ENCODE measurements at places on chromosomes 3 and 15. TPM values are rescaled to one million over a fixed set of nuclear protein-coding genes. Genes with fewer than 3 reads are reported as not detected.

- DNase-seq, result no peak
These were observed 55.3 kb downstream of the MEIS2 start for GRCh38 chr15:37044915-37045648.

DNA sequence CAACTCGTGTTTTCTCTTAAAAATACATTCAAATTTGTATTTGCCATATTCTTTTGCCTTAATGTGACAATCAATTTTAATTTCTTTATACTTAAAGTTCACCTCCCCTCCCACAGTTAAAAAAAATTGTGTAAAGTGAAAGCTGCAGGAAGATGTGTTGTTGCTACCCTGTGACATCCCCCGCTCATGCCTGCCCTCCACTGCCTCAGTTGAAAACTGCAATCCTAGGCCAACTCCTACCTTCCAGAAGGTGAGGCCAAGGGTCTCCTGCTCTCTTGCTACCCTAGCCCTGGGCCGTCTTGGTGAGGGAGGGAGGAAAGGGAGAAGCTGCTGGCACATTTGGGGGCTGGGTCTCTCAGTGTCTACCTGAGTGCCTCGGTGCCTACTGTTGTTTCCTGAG is 57.0 kb upstream of the CMTM7 start:
- DNase-seq, result peak; percentile 10

- no peak for DNase-seq
These were observed 6.2 kb downstream of the CCDC9B start for GRCh38 chr15:40334541-40334940.

- DNase-seq, result no peak
These were observed 27.0 kb upstream of the AQP9 start for GRCh38 chr15:58110999-58111717.

DNA sequence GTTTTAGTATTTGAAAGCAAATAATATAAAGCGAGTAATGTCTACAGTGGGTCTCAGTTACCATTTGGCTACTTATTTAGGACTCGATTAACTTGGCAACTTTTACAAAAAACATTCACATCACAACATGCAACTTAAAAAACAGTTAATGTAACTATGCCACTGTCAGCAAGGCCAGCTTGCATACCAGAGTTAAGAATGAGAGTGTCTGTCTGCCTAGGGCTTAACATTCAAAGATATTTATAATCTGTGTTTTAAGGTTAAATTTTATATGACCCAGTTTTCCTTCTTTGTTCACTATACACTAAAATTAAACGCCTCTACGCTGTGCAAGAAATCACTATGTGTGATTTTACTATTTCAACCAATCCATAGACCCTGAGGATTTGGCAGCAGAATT is 5.2 kb upstream of the CDAN1 start:
- DNase-seq, result no peak

- DNase-seq, result peak; percentile 43
These were observed 1.1 kb downstream of the SNRK start for GRCh38 chr3:43287500-43287873.

- DNase-seq, result no peak
These were observed 374.0 kb upstream of the ALCAM start for GRCh38 chr3:104992676-104993075.

DNA sequence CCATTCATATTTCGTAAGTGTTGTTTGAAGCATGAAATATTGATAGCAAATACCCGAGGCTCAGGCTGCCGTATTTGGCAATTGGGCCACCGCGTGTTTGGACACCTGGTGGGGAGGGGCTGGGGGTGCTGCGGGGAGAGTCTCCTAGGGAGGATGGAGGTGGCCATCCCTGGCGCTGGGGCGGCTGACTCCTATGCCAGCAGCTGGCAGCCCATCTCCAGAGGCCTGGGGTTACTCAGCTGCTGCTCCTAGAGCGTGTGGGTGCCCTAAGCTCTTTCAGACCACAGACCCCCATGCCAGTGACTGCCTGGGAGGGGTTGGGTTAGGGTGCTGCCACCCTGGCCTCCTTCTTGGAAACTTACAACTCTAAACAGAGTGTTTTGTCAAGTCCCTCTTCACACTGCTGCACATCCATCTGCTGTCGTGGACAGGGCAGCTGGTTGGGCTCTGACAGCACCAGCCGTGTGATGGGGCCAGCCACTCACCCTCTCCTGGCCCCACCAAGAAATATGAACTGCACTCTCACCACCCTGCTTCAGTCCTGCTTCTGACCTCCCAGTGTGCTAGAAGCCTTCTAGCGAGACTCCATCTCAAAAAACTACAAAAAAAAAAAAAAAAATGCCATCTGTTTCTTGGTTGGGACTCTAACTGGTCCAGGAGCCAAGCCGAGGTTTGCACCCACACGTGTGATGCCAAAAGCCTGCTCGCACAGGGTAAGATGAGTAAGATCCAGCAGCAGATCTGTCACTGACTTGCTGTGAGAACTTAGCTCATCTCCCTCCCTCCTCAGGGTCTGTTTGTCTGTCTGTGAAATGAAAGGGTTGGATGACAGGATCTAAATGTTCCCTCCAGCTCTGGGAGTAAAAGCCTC is 156.2 kb downstream of the MEGF11 start:
- DNase-seq, result no peak

- DNase-seq, result peak; percentile 44
These were observed 10.4 kb downstream of the PTPRG start for GRCh38 chr3:61571516-61572336.

- no peak for DNase-seq
These were observed 15.9 kb downstream of the ZBTB38 start for GRCh38 chr3:141384157-141384556.

GRCh38 chr3:131796111-131796510 is 238.7 kb downstream of the CPNE4 start:
- DNase-seq, result no peak

DNA sequence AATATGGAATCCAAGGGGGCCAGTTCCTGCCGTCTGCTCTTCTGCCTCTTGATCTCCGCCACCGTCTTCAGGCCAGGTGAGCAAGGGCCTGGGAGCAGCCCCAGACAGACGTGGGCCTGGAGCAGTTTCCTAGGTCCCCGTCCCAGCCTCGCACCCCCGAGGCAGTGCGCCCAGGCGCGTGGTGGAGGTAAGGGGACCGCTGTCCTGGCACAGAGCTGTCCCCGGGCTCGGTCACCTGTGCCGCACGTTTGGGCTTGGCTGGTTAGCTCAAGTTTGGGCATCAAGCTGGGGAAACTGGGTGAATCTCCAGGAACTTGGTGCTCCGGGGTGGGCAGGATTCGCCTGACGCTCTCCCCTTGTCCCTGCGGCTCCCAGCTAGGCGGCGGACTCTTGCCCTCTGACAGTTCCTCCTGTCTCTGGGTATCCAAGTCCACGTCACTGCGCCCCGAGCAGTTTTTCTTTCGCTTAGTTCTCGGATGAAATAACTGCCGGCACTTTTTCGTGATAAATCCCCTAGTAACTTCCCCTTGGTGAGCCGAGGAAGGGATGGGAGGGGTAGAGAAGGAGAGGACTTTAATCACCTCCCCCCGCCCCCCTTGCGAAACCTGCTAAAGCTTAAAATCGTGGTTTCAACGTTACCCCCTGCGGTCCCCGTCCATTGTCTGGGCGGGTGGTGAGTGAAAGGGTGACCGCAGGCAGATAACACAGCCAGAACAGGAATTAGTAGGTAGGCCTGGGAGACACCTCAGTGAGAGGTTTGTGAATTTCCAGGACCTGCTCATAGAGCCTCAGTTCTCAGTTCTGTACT is 901 bp downstream of the ALCAM start:
- peak; percentile 79 for DNase-seq

DNA sequence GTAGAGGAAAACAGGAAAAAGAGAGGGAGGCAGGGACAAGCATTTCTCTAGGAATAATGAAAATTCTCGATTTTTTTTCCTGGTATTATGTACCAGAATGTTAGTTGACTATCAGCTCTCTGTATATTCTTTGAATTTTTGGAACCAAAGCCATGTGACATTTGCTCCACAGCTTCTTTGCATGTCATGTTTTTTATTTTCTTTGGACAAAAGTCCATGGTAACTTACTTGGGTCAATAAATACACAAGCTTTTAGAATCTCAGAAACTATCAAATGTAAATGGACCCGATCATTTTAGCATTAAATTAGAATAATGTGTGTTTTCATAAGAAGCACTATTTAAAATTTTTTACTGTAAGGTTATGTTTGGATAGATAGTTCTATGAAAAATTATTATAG is 320.5 kb downstream of the ZIC1 start:
- DNase-seq, result no peak

- no peak for DNase-seq
These were observed 303.2 kb upstream of the SOX14 start for GRCh38 chr3:137460944-137461343.

- no peak for DNase-seq
These were observed 69.3 kb downstream of the CLSTN2 start for GRCh38 chr3:140004271-140004670.

- DNase-seq, result no peak
These were observed 121.9 kb downstream of the CACNA1D start for GRCh38 chr3:53616321-53616720.

DNA sequence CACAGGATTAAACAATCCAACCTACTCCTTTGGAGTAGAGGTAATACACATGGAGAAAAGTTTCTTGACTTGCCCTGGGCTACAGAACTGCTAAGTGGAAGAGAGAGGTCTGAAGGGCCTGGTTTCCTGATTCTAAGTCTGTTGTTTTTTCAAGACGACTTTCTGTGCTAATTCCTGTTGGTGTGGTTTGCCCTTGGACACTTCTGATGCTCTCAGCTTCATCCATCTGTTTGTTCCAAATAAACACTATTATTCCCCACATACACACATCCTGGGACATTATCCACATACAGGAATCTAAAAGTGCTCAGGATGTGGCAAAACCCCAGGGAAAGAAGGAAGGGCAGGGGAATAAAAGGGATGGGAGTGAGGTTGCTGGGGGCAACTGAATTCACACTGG is 393.5 kb upstream of the TBL1XR1 start:
- no peak for DNase-seq

- no peak for DNase-seq
These were observed 356.1 kb upstream of the GRM7 start for GRCh38 chr3:6504834-6505233.

DNA sequence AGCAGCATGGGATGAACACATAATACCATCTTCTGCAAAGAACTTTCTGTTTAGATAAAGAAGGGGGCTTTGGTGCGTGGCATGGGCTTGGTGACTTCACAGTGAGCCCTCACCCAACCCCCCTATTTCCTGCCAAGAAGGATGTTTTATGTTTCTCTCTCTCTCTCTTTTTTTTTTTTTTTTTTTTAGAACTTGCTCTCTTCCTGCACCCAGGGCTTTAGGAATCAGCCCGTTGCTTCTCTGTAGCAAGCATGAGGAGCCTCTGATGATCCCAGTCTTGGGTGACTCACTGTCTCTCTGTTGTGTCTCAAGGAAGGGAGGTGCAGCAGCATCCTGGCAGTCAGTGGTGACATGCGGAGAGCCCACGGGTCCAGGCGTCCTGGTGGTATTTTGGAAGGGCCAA is 49.1 kb downstream of the CCK start:
- DNase-seq, result peak; percentile 50

GRCh38 chr3:152172460-152172859 is 96.3 kb upstream of the MBNL1 start:
- no peak for DNase-seq

- DNase-seq, result peak; percentile 62
These were observed 80.9 kb upstream of the PRTG start for GRCh38 chr15:55823699-55824340.

DNA sequence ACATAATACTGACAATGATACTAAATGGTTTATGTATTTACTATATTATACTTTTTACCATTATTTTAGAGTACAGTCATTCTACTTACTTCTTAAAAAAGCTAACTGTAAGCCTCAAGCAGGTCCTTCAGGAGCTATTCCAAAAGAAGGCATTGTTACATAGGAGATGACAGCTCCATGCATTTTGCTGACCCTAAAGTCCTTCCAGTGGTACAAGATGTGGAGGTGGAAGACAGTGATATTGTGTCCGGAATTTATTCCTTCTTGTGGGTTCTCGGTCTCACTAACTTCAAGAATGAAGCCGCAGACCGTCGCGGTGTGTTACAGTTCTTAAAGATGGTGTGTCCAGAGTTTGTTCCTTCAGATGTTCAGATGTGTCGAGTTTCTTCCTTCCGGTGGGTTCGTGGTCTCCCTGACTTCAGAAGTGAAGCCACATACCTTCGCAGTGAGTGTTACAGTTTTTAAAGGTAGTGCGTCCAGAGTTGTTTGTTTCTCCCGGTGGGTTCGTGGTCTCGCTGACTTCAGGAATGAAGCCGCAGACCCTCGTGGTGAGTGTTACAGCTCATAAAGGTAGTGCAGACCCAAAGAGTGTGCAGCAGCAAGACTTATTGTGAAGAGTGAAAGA is 20.9 kb downstream of the AVEN start:
- DNase-seq, result no peak

Gene PTH1R
- total RNA-seq, result 2.6 TPM

Gene RPLP1
- total RNA-seq, result 73.8 TPM

Gene LINGO1
- total RNA-seq, result not detected

Gene ECE2
- not detected for total RNA-seq

Gene ACP3
- total RNA-seq, result 2.3 TPM

Gene RNF111
- total RNA-seq, result 24.5 TPM

Gene CASR
- total RNA-seq, result not detected

Gene MASP1
- 198 TPM for total RNA-seq

Gene TMEM158
- total RNA-seq, result 22.9 TPM
